ENCODE measurements at places on chromosomes 2 and 18. TPM values are rescaled to one million over a fixed set of nuclear protein-coding genes. Genes with fewer than 3 reads are reported as not detected.
A peak's percentile ranks its signal among the peaks of the same experiment; 100 is the strongest.

DNA sequence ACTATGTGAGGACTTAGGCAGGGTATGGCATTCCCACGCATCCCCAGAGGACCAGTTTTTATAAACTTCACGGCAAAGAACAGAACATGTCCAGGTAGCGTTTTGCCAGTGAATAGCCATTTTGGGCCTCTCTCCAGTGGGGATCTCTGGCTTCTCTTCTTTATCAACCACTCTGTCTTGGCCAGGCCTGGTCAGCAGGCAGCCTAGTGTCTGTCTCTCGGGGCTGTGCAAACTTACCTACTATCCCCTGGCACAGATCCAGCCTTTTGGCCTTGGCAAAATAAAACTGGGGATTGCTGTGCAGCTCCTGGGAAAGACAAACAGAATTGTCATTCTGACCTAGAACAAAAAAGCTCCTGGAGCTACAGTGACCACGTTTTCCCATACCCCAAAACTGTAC is 14.5 kb downstream of the CAPN14 start:
- DNase-seq, result no peak

DNA sequence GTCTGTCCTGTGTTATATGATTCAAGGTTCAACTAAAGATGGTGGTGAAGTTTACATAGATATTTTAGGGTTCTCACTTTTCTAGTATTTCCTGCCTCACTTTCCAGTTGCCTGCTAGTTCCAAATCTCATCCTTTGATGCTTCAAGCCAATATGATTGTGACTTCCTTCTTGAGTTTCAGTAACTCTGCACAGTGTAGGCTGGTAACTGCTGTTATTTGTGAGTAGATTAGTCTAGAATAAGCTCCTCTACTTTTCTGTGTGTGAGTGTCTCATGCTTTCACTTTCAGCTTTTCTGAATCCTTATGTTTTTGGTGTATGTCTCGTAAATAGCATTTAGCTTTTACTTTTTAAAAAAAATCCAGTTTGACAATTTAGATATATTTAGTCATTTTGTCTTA is 42.6 kb downstream of the GALNT1 start:
- DNase-seq, result no peak

GRCh38 chr2:11858883-11859282 is 112.5 kb downstream of the LPIN1 start:
- DNase-seq, result no peak

DNA sequence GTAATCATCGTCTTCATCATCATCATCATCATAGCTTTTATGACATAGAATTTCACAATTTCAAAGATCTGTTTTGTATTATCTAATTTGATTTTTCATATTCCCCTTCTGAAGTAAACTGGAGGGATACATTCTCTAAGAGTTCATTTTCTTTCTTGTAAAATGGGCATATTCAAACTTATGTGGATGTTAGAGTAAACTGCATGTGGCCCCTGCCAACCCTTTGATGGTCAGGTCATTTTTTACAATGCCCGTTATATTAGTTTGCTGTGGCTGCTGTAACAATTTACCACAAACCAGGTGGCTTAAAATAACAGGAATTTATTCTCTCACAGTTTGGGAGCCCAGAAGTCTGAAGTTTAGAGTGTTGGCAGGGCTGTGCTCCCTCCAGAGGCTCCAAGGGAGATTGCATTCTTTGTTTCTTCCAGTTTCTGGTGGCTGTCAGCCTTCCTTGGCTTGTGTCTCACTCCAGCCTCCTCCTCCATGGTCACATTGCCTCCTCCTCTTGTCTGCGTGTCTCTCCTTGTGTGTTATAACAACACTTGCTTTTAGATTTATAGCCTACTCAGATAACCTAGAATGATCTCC is 127.5 kb upstream of the MMADHC start:
- no peak for DNase-seq

DNA sequence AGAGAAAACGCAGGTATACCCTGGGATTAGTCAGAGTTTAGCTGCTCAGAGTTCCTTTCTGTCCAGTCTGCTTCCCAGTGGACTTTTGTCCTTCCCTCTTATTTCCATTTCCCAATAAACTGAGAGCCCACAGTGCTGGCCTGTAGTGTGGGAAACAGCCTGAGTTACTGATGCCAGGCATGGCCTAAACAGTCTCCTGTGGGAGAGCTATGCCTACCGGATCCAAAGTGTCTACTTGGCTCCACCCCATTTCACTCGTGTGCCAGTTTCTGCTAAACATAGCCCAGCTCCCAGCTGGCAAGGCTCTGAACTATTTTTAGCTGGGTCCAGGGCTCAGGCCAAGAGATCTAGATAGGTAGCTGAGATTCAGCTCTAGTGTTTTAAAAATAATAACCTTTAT is 15.6 kb upstream of the PPP1CB start:
- peak; percentile 95 for DNase-seq

DNA sequence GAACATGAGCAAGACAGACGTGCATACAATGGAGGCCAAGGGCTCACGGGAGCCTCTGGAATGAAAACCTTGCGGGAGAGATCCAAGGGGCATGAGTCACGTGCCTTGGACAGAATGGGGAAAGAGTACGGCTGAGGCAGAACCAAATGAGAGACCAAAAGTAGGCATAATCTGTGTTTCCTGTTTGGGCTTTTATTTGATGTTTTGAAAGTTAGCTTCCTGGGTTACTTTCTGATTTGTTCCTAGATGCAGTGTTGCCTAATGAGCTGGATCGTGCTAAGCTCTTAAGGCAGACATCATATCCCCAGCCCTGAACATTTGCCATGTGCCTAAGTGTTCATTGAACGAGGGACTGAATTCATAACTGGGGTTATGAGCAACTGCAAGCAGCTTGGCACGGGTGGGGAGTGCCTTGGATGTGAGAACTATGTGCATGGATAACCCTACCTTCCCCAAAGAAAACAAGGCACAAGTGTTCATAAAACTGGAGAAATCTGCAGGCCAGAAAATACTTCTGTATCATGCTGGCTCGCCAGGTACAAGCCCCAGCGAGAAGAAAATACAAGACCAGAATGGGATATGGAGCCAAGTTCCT is 60.3 kb upstream of the RPL31 start:
- DNase-seq, result no peak

DNA sequence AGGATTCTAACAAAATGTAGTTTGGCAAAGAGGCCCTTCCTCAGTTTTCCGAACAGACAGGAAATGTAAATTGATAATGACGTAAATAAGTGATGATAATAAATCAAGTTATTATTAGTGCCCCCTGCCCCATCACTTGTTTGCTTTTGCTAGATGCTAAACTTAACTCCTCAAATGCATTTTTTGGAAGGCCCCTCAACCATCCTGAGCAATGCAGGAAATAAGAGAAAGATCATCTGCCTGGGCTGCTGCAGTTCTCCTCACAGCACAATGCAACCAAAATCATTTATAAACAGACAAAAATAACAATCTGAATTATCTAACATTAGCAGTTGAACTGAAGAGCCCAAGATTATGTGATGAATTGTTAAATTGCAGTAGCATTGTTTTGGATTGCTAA is 62.6 kb upstream of the PSMD14 start:
- no peak for DNase-seq

GRCh38 chr2:1742681-1743395 is 1.5 kb downstream of the PXDN start:
- peak; percentile 93 for DNase-seq

GRCh38 chr2:72999729-73000725 is 71.5 kb downstream of the SFXN5 start:
- DNase-seq, result no peak

DNA sequence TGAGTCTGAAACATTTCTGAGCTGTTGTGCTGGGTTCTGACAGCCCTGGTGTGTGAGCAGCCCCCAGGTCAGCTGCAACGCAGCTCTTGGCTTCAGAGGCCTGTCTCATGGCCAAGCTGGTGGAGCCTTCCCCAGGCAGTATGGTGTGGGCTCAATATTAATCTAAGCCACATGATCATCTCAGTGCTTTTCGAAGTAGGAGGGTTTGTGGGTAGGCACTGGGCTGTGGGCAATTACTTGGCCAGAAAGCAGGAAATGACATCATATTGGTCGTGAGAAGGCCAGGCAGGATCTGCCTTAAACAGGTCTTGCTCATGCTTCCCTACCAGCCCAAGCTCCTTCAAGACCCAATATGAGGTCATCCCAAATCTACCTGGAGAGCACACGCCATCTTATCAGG is 26.9 kb downstream of the LOXHD1 start:
- DNase-seq, result no peak

DNA sequence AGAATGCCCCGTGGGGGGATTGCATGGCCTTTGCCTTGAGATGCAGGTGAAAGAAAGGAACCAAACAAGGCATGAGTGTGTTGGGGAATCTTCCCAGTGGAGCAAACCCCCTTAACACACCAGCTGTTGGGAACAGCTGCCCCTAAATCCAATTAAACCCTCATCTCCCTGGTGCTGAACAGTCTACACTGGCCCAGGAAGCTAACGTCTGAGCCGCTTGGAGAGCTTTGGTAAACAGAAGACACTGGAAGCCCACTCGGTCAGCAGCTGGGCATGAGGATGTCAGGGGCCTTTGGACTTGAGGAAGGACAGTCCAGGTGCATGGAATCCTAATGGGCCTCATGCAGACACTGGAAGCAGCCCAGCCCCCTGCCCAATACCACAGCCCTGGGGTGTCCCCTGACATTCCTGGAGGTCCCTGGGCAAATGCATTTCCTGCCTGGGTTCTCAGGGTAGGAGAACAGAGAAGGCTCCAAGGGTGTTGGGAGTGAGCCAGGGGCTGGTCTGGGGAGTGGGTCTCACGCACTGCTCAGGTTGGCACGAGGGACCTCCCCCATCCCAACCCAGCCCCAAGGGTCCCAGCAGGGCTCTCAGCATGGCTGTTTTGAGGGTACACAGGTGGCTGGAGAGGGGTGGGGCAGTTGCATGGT is 37.7 kb downstream of the GBX2 start:
- peak; percentile 57 for DNase-seq

DNA sequence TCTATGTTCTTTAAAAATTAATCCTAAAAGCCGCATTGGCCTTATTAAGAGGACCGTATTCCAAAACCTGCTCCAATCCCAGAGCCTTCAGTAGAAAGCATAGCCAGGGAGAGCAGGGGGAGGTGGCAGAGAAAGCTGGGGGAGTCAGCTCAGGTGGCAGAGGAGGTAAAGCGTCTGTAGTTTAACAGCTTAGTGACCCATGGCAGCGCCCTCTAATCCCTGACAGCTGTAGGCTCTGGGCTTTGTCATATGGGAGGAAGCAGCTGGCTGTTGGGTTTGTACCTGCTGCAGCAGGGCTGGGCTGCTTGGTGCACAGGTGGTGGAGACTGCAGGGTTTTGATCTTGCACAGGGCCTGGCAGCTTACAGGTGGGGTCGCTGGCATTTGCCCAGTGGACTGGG is 50.6 kb downstream of the THNSL2 start:
- DNase-seq, result no peak

- no peak for DNase-seq
Observed at GRCh38 chr2:206867006-206867405, 72.3 kb upstream of the CPO start.

DNA sequence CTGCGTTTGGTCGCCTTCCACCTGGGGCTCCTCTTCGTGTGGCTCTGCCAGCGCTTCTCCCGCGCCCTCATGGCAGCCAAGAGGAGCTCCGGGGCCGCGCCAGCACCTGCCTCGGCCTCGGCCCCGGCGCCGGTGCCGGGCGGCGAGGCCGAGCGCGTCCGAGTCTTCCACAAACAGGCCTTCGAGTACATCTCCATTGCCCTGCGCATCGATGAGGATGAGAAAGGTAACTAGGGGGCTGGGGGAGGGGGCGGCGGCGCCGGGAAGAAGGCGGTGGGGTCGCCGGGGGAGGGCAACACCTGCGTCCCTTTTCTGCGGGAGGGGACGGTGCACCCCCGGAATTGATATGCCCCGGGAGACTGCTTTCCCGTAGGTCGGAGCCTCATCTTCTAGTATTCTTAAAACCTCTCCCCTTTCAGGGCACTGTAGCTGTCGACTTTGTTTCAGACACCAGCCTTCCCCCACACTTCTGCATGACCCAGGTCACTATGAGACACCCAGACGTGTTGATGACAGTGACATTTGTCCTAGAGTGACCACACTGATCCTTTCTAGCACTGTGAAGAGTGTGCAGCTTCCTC is 755 bp downstream of the SPAST start:
- peak; percentile 24 for DNase-seq

DNA sequence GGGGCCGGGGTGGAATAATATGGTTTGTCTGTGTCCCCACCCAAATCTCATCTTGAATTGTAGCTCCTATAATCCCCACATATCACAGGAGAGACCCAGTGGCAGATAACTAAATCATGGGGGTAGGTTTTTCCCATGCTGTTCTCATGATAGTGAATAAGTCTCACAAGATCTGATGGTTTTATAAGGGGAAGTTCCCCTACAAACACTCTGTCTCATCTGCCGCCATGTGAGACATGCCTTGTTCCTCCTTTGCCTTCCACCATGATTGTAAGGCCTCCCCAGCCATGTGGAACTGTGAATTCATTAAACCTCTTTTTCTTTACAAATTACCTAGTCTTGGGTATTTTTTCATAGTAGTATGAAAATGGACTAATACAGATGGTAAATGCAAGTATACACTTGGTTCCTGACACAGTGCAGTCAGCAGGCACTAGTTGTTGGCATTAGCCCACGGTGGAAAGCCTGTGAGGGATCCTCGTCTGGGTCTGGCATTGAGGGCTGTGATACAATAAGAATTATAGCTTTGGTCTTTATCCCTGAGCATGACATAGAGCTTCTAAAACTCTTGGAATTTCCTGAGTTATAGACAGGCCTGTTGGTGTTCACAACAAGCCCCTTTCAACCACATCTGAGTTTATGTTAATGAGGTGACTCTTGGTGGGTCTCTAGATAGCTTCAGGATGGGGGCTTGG is 135.8 kb downstream of the CABLES1 start:
- no peak for DNase-seq

GRCh38 chr2:69789175-69789721 is 40.2 kb upstream of the GMCL1 start:
- DNase-seq, result peak; percentile 56

- DNase-seq, result no peak
Observed at GRCh38 chr2:85019121-85019520, 48.2 kb downstream of the KCMF1 start.

GRCh38 chr2:26717362-26717761 is 24.8 kb downstream of the KCNK3 start:
- no peak for DNase-seq

- no peak for DNase-seq
Observed at GRCh38 chr2:168089200-168089599, 158.2 kb downstream of the STK39 start.

GRCh38 chr2:213451542-213452239 is 167.4 kb downstream of the SPAG16 start:
- peak; percentile 2 for DNase-seq

GRCh38 chr2:137813176-137813575 is 151.1 kb upstream of the HNMT start:
- DNase-seq, result no peak

GRCh38 chr2:191285252-191285651 is 40.0 kb downstream of the MYO1B start:
- no peak for DNase-seq

Gene FOXD4L1
- total RNA-seq, result not detected

Gene FAM210A
- total RNA-seq, result 59.6 TPM

Gene GALR1
- 0.21 TPM for total RNA-seq

Gene CDK5R2
- total RNA-seq, result not detected

Gene IL18RAP
- total RNA-seq, result 0.31 TPM

Gene IL1F10
- not detected for total RNA-seq

Gene CRYGD
- not detected for total RNA-seq

Gene CKAP2L
- total RNA-seq, result 35.3 TPM

Gene DPP4
- 3.2 TPM for total RNA-seq

Gene RGPD6
- 54.0 TPM for total RNA-seq

All from tongue (tissue), 3 donors.